ENCODE measurements at places on chromosomes 13 and 19.

GRCh38 chr19:49758292-49758691 lies 4.8 kb downstream of the TSKS start:
- DNase-seq: no peak

- DNase-seq: no peak
Measured at GRCh38 chr19:30287259-30287658, 84.9 kb upstream of the ZNF536 start.

DNA sequence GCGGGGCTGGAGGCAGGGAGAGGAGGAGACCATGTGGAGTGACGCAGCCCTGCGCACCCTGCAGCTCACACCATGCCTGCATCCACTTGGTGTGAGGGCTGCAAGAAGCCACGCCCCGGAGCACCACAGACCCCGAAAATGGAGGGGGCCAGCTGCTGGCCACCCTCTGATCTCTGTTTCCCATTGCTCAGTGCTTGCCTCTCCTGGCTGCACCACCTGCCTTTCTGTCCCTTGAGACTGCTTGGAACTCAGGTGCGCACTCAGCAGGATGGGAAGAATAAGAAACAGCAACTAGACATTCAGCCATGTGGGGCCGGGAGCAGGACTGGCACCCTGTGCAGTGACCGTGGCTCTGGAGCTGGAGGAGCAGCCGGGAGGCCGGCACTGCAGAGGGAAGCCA lies 64.0 kb downstream of the ANKRD10 start:
- DNase-seq: no peak

- no peak for DNase-seq
Measured at GRCh38 chr13:23811366-23812062, 77.7 kb downstream of the MIPEP start.

DNA sequence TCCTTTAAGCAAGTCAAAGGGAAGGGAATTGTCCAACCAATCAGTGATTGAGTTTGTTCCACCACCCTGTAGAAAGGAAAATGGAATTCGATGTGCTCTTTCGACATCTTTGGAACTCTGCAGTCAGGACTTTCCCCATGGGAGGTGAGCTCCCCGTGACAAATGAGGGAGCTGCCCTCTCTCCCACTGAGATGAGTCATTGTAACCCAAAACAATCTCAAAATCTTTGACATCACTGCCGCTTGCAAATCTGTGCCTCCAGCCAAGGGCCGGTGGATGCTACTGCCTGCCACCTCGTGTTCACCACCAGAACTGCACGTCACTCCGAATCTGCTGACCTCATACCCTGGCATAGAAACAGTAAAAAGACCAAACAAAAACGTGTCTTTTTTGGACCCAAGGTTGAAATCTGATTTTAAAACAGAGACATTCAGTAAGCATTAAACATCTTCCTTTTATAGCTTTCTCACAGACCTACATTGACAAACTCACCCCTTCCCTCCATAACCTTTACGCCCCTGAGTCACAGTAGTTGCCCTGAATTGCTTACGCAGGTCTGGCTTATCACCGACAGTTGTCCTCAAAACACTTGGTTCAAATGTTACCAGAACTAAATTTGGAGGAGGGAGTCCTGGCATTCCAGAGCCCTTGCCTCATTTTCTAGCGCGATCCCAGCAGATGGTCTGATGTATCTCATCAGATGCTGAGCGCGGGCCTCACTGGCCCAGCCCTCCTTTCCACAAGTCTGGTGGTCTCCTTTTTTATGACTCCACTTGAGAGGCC lies 105.2 kb downstream of the COL4A2 start:
- DNase-seq: peak; percentile 93

DNA sequence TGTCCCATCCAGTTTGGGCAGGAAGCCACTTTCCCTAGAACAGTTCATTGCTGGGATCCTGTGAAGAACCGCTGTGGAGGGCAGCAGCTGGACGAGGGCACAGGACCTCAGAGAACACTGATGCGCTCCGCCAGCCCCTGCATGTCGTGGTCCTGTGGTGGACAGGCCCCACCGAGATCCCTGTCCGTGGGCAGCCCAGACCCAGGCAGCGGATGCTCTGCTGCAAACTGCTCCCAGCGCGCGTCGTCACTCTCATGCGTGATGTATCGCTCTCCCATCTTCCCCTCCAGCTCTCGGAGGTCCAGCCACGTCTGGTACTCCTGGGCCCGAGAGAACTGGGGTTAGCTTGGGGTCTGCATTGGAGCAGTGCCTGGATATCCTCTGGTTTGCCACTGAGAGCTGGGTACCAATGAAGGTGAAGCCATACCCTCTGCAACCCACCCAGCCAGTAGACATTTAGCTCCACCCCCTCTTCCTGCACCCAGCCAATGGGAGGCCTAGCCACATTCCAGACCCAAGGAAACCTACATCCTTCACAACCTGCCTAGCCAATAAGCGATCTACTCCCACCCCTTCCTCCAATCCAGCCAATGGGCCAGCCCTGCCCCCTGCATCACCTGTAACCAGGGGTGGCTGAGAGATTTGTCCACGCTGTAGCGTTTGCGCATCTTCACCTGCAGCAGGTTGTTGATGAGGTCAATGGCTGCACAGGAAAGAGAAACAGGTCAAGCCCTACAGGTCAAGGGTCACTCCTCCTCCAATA lies 13.6 kb upstream of the DACT3 start:
- DNase-seq: no peak

- no peak for DNase-seq
Measured at GRCh38 chr13:113390874-113391497, 27.1 kb upstream of the GRTP1 start.

- DNase-seq: no peak
Measured at GRCh38 chr13:44747179-44747578, 171.0 kb upstream of the TSC22D1 start.

GRCh38 chr13:21800837-21801616 lies 130.2 kb downstream of the FGF9 start:
- no peak for DNase-seq

DNA sequence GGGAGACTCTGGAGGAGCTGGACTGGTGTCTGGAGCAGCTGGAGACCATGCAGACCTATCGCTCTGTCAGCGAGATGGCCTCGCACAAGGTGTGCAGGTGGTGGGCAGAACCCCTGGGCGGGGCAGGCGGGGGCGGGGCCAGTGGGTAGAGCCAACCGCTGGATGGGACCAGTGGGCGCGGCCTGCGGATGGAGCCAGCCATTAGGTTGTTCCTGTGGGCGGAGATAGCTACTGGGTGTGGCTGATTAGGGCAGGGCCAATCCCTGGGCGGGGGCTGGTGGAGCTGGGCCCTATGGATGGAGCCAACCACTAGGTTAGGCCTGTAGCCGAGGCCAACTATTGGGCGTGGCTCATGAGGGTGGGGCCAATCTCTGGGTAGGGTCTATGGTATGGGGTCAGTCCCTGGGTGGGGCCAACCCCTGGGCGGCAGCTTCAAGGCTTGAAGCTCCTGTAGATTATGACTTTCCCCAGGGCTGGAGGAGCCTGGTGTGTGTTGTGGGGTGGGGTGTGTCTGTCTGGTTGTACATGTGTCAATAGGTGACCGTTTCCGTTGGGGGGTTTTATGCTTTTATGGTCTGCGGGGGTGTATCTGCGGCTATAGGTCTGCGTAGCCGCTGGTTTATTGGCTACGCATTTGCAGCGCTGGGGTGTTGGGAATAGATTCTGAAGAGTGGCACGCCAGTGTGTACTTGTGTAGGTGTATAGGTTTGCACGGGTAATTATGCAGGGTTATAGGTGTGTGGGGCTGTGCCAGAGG lies 30.7 kb downstream of the PDE4A start:
- peak; percentile 36 for DNase-seq

DNA sequence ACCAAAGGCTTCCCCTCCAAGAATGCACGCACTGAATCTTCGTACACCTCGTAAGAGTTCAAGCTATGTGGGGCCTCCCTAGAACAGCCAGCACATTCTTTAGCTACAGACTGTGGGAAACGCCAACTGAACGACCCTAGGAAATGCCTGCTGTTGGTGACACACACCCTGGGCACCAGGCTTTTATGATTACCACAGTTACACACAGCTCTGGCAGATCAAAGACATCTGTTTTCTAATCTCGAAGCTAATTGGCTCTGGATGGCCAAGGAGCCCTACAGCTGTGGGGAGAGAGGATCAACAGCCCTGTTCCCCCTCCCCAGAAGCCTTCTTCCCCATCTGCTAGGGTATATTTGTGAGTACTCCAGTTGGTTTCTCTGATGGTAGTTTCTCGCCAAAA lies 123.0 kb downstream of the COL4A1 start:
- no peak for DNase-seq

DNA sequence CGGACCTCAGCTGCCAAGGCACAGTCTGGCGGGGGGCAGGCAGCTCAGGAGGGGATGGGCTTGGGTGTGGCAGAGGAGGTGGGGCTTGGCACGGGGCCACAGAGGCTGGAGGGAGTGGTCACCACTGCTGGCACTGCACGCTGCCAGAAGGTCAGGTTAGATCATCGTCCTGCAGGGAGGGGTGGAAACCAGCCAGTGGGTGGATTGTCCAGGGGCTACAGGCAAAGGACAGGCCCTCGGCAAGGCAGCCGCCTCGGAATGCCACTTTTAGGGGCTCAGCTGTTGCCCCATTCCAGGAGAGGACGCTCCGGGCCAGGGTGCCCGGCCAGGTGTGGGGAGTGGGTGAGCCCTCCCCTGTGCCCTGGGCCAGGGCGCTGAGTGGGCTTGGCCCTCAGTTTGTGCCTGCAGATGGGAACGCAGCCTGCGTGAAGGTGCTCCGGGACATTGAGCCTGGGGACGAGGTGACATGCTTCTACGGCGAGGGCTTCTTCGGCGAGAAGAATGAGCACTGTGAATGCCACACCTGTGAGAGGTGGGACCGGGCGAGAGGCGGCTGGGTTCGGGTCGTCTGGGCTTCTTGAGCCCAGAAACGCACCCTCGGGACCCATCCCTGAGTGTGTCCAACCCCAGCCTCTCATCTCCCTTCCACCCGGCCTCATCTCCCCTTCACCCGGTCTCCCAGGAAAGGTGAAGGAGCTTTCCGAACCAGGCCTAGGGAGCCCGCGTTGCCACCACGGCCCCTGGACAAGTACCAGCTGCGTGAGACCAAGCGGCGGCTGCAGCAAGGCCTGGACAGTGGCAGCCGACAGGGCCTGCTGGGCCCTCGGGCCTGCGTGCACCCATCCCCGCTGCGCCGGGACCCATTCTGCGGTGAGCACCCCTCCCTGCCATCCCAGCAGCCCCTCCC lies 6.4 kb downstream of the KMT5C start:
- DNase-seq: no peak

DNA sequence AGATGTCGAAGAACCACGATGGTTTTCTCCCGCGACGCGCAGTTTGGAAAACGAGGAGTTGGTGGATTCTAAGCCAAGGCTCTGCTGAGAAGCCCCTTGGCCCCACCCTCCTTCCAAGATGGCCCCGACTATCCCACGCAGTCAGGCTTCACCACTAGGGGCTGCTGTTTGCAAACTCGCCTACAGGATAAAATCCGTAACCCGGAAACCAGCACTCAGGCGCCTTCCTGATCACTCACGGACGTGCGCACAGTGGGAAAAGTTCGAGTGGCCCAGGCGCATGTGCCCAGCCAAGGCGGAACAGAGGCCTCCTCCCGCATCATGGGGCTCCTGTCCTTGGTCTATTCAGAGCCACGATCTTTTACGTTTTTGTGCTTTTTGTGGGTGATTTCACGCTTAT lies 19.2 kb upstream of the UQCR11 start:
- DNase-seq: peak; percentile 76

GRCh38 chr13:43478211-43478610 lies 308.6 kb downstream of the ENOX1 start:
- DNase-seq: peak; percentile 73

DNA sequence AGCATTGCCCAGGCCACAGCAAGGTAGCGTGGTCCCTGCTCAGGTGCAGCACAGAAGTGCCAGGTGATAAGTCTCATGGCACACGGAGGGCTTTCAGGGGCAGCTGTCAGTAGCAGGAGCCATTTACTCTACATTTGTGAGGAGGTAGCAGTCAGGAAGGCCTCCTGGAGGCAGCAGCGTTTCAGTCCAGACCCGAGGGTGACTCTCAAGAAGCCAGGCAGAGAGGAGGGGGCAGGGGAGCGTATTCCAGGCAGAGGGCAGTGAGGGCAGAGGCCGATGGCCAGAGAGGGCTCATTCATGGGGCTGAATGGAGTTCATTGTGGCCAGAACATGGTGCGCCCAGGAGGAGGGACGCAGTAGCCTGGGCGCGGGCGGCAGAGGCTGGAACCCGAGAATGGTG lies 8.9 kb downstream of the PIAS4 start:
- DNase-seq: no peak

- DNase-seq: no peak
Measured at GRCh38 chr13:41064493-41064892, 3.2 kb downstream of the WBP4 start.

DNA sequence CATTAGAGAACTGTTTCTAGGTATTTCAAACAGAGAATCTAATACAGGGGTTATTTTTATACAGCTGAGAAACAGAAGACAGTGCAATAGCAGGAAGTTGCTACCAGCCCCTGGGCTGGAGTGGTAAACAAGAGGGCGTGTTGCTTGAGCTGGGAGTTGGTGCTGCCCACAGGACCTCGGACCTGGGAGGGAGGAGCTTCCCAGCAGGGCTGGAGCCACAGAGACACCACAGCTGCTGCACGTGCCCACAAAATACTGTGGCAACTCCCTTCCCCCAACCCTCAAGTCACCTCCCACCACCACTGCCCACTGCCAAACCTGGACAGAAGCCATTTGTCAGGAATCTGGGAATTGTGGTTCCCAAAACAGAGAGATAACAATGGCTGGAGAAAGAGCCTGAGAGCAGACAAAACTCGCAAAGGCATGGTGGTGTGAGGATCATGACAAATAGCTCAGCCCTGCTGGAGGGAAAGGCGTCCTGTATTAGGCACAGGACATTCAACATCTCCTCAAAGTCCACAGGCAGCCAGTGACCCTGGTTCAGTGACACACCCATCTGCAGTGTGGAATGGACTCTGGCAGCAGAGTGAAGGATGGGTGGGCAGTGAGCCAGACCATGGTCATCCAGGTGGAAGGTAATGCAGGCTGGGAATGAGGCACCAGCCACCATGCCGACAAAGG lies 57.2 kb downstream of the SPATA13 start:
- DNase-seq: peak; percentile 43

DNA sequence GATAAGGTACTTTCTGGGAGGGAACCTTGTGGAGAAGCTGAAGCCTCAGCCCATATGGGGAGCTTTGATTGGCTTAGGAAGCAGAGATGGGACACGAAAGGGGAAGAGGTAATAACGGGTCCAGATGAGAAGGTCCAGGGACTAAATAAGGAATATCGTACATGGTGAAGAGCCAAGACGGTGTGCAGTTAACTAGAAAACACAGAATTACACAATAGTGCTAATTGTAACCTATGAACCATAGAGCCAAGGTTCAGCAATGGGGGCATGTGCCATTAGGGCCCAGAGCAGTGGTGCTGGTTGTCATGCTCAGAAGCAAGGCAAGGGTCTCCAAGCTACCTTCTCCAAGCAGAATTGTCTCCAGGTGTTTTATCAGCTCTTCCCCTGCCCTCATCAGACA lies 106.1 kb downstream of the IRS2 start:
- no peak for DNase-seq

DNA sequence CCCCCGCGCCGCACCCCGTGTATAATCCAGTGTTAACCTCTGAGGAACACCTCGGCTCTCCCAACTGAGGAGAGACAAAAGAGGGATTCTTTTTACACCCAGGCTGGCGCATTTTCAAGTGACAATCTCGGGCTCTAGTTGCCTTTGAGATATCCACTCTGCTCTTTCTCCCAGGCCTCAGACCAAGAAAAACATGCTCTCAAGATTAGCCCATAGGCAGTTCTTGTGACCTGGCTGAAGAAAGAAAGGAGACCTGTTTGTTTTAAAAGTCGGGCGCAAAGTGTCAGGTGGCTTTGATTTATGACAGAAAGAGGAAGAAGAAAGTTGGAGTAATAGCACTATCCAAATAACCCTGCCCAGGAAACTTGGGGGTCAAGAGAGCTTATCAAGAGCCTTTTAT lies 27.3 kb downstream of the SHISA2 start:
- no peak for DNase-seq
